ENCODE measurements at places on chromosomes 2 and 18.
A peak's percentile ranks its signal among the peaks of the same experiment; 100 is the strongest.

DNA sequence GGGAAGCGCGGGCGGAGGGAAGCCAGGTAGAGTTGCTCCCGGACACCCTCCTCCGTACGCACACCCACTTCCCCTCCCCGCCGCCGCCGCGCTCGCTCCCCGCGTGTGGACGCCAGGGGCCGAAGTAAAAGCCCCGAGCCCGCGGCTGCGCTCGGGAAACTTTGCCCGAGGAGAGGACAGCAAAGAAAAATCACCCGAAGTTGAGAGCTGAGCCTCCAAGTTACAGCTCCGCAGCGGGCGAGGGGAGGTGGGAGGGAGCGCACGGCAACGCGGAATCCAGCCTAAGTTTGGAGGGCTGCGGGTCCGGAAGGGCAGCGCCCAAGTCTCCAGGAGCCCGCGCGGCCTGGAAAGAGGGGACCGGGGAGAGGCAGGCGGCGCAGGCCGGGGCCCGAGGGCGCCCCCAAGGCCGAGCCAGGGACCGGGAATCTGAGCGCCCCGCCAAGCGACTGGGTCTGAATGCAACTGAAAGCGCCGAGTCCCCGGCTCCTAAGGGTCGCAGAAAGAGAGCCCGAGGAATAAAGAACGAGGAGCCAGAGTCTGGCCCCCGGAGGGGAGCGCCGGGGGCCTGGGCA lies 706 bp upstream of the BCL11A start:
- DNase-seq = peak; percentile 58

DNA sequence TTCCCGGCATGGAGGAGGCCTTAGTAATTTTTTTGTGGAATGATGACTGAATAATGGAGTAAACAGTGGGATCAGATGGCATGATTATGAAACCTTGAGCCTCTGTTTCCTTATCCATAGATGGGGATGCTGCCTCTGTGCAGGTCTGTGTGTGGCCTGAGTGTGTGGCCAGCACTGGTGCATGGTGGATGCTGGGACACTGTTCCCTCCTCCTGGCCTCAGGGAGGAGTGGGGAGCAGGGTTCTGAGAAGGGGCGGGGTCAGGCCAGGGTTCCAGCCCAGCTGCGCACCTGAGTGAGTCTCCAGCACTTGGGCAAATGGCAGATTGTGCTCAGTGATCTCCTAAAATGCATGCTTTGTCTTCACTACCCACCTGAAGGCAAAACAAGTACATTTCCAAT lies 66.4 kb downstream of the DCDC2C start:
- DNase-seq = no peak

GRCh38 chr2:38748391-38748790 lies 2.8 kb downstream of the SRSF7 start:
- DNase-seq = no peak

DNA sequence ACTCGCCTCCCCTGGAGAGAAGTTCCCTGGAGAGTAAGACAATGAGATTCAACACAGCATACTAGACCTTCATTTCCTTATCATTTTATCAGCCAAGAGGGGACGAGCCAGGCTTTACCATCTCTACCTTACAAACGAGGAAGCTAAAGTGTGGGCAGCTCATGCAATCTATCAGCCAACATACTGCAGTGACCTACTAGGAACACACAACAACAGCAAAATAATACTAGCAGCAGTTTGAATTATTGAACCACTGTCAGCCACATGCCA lies 60.0 kb upstream of the TEX51 start:
- no peak for DNase-seq

GRCh38 chr2:42693013-42693615 lies 70.8 kb downstream of the OXER1 start:
- DNase-seq = no peak

- DNase-seq = no peak
These were observed 236.0 kb upstream of the REV1 start for GRCh38 chr2:99725820-99726219.

GRCh38 chr2:103028181-103028580 lies 266.4 kb downstream of the TMEM182 start:
- DNase-seq = no peak

- DNase-seq = no peak
These were observed 40.0 kb downstream of the GORASP2 start for GRCh38 chr2:170969030-170969429.

DNA sequence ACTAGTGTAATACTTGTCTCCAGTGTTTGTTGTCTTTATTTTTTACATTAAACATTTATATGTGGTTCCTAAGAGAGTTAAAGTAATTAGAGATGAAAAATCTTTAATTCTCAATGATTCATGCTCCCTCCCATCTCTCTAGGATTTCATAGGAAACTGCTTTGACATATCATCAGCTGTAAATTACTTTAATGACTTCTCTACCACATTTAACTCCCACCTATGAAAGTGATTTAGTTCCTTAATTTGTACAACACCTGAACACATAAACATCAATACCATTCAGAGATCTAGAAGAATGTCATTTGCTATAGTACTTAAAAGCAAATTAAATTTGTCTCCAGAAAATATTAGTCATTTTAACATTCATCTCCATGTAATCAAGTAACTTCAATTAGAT lies 524.2 kb upstream of the CHAC2 start:
- DNase-seq = no peak

- no peak for DNase-seq
These were observed 80.8 kb upstream of the LCLAT1 start for GRCh38 chr2:30366199-30366691.

GRCh38 chr2:224884188-224884587 lies 158.1 kb downstream of the DOCK10 start:
- DNase-seq = no peak

DNA sequence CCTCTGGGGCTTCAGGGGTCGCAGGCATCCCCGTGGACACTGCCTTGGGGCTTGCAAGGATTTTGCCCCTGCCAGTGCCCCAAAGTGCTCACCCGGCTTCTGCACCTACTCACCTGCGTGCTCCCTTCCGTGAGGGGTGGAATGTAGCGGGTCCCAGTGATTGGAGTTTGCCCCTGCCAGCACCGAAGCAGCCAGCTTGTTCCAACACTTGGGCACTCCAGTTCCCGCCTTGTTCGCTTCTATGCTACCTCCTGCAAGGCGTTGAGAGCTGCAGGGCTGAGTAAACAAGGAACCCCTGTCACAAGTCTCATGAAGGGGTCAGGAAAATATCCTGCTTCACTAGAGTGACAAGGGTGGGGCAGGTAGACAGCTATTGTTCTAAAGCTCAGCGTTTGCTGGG lies 631.5 kb downstream of the EPHA4 start:
- no peak for DNase-seq

DNA sequence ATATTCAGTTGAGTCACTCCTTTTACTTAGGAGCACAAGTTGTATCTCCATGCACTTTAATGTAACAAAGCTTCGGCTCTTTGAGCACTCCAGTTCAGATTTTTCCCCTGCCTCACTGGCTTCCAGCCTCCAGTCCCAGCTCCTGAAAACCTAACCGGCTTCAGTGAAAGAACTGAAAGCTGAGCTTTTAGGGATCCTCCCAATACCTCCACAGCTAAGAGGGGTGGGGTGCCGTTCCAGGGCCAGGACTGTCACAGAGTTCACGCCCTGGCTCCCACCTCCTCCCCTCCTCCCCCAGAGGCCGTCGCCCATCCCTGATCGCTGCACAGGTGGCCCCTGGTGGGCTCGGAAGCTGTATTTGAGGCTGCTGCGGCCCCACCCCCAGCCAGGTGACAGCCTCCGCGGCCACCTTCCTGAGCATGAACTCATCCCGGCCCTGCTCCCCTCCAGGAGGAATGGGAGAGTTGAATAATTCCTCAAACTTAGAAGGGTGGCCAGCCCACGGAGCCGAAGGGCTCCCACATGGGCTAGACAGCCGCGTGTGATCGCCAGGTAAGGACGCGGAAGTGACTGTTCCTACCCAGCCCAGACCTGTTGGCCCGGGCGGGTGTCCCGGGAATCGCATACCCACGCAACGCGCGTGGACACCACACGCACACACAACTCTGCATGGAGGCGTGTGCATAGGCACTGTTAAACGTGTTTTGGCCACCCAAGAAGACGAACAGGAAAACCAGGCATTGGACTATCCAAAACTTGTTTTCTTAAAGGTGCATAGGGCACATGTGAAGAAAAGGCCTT lies 1.8 kb downstream of the MYO5B start:
- DNase-seq = no peak

DNA sequence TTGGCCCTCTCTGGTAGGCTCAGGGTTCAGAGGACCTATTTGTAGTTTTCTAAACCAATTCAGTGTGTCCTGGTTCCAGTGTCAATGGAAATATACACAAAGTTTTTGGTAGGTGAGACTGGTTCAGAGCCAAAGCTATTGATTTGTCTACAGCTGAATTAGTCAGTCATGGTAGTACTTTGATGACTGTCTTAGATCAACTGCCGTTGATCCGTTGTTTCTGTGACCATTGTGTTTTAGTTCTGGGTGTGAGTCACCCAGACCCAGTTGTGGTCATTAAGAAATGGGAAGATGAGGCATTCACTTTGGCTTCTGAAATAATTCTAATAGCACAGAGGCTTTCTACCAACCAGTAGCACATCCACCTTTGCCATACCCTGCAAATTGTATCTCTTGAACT lies 16.0 kb upstream of the RPE start:
- DNase-seq = no peak

DNA sequence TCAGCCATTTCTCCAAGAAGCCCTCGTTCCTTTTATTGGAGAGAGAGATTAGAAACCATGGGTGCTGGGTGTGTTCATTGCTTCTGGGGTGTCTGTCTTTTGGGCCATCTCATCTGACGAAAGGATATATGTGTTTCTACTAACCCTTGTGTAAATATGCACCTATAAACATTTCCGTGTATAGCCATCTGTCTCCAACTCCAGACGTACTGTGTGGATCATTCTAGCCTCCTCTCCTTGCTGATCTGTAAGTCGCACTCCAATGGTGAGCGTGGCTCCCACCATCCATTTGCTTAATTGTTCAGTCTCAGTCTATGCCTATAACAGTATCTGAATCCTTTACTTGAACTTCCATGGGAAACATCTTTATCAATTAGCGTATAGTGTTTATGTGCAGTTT lies 1.8 kb downstream of the RBFA start:
- no peak for DNase-seq

- no peak for DNase-seq
These were observed 50.6 kb downstream of the GALNT3 start for GRCh38 chr2:165743442-165743841.

DNA sequence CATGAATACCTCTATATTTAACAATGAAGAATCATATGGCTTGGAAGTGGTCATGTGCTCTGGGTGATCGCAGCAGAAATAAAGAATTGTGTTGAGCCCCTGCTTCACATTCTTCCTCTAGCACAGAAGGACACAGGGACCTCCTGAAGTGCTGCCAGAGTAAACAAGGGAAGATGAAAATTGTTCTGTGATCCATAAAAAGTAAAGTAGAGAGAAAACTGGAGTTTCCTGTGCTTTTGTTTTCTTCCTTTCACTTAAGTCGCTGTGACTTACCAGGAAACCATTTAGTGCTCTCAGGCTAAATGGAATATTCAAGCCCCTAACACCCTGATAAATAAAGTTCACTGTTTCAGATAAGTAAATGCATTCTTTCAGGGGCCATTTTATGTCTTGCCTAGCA lies 1173.6 kb upstream of the CHAC2 start:
- DNase-seq = no peak

DNA sequence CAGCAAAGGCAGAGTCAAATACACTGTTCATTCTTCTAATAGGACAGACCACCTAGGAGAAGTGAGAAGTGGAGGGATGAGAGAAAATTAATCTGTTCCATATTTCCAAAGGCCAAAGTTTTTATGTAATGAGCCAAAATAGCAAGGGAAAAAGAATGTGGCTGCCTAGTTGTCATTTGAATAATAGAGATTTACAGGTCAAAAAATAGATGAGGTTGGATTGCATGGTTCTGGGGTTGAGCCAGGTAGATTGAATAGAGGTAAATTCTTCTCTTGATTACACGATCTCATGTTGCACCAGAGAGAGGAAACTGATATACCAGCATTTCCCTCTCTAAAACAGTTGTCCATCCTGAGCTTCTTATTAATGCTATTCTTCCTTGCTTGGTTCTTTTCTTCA lies 325.8 kb downstream of the CCDC178 start:
- no peak for DNase-seq

- DNase-seq = no peak
These were observed 6.8 kb upstream of the NR4A2 start for GRCh38 chr2:156339110-156339847.

DNA sequence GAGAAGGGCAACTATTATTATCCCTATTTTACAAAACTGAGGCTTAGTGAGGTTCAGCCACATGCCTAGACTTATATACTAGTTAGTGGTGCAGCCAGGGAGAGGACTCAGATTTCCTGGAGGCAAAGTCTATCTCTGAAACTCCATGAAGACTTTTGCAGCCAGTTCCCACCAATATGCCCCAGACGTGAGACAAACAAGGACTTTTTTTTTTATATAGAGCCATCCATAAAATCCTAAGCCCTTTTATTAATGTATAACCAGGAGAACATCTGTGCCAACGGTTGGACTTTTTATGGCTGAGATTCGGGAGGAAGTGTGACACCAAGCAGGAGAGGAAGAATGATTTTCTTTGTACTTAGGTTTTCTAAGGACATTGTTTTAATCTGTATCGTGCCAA lies 29.9 kb downstream of the LIPG start:
- no peak for DNase-seq

DNA sequence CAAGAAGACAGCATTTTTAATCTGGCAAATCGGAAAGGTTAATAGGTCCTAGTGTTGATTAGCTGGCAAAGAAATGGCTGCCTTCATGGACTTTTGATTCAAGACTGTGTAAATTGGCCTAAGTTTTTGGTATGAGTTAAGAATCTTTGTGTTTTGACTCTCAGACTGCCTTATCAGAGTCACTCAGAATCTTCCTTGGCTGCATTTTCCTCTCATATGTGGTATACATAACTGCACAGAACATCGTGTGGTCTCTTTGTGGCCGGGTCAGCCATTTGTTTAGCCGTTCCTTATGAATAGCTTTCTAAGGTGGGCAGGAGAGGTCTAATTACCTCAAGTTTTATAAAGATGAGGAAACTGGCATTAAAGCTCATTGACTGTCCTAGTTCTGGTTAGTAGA lies 30.1 kb downstream of the CAB39 start:
- no peak for DNase-seq
